Effector CD8-positive, alpha-beta T cell (primary cell): ENCODE measurements at places on chromosomes 12 and 14.

DNA sequence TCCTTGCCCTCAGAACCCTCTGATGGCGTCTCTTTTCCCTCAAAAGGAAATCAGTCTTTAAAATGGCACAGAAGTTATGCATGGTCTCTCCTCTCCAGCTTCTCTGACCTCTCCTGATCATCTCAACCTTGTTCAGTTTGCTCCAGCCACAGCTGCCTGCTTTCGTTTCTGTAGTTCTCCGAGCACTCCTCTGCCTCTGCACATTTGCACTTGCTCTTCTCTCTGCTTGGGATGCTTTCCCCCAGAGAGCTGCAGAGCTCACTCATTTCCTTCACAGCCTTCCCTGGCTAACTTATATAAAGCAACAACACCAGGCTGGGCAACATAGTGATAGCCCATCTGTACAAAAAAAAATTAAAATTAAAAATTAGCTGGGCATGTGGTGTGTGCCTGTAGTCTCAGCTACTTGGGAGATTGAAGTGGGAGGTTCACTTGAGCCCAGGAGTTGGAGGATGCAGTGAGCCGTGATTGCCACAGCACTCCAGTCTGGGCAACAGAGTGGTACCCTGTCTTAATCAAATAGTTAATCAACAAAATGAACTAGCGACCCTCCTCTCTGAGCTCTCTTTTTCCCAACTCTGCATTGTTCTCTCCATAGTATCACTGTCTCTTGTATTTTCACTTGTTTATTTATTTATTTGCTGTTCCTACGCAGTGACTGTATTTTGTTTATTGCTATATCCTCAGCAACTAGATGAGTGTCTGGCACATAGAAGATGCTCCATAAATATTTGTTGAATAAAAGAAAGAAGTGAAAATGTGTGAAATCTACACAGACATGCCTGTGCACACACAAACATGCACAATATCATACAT lies 37.7 kb downstream of the PPFIBP1 start:
- no peak for DNase-seq

GRCh38 chr14:28983279-28983678 lies 216.7 kb downstream of the FOXG1 start:
- DNase-seq, result no peak

DNA sequence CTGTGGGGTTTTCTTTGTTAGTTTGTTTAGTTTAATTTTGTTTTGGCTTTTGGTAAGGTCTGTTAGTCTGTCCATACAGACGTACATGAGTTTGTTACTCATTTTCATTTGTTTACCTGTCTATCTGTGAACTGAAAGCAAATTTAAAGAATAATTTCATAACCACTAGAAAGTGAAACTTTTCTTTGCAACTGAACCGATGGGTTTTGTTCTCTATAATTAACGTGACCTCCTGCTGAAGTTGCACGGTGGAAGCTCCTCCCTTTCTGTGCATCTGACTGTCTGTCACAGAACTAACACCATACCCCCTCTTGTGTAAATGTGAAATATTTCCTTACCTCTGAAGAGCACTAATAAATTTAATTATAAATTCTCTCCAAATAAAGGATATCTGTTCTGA lies 595.5 kb downstream of the GALC start:
- no peak for DNase-seq

GRCh38 chr12:125408718-125409117 lies 343.5 kb downstream of the AACS start:
- no peak for DNase-seq

- no peak for DNase-seq
These were observed 155.5 kb downstream of the ZFP36L1 start for GRCh38 chr14:68637106-68638021.

- DNase-seq, result no peak
These were observed 9.0 kb downstream of the MLXIP start for GRCh38 chr12:122087431-122088178.

DNA sequence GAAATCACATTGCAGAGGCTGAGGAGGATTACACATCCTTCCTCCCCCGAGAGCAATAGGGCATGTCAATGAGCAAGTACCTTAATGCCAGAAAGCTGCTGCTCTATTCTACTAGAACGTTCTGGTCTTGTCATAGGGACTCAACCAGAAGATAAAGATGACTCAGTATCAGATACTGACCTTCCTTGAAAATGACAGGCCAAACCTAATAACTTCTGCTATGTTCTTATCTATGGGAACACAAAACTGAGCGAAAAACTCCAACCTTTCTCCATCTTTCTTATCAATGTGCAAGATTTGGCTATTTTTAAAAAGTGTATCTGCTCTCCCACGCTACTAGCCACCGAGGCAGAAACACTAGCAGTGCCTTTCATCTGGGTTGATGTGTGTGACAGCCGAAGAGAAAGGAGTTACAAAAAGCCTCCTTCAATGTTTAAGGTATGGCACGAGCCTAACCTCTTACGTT lies 5.5 kb downstream of the CCDC92 start:
- DNase-seq, result no peak

DNA sequence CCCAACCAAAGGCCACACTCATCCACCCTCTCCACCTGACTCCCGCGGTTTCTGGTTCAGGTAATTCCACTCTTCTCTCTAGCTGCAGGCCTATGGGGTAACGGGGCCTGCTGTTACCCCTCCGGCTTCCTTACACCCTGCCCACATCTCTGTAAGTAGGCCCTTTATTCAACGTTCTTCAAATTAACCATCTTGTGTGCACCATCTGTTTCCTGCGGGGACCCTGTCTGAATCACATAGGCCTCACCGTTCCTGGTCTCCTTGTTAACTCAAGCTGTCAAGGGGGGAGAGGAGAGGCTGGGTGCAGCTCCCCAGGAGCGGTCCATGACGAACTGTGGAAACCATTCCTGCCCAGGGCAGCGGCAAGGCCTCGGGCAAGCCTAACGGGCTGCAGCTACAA lies 9.3 kb upstream of the DLK1 start:
- DNase-seq, result no peak

DNA sequence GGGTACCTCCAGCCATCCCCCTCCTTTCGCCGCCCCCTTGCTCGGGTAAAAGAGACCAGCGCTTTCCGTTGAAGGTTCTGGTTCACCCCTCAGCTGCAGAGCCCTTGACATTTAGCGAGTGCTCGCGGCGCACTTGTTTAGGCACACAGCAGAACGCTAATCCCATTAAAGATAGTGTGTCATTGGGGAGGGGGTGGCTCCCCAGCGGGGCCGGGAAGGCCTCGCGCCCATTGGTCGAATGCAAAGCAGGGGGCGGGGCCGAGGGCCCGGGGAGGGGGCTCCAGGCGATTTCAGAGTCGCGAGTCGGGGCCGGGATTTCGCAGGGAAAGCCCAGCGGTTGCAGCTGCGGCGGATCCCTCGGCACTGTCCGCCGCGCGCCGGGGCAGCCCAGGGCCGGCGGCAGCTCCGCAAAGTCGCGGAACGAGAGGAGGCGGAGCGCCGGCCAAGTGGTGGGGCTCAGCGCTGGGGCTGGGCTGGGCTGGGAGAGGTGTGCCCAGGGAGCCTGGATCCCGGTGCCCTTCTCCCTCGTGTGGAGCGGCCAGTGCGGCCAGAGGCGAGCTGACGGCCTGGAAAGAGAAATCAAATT lies 122.9 kb downstream of the TSPAN9 start:
- DNase-seq, result no peak
